ENCODE measurements at places on chromosomes 12 and 14.
A peak's percentile ranks its signal among the peaks of the same experiment; 100 is the strongest.

GRCh38 chr14:38389681-38390080 lies 133.8 kb upstream of the CLEC14A start:
- no peak for DNase-seq

GRCh38 chr12:84035766-84036165 lies 876.8 kb downstream of the SLC6A15 start:
- DNase-seq: no peak

GRCh38 chr12:107990325-107990724 lies 138.8 kb upstream of the WSCD2 start:
- peak; percentile 62 for DNase-seq

- DNase-seq: peak; percentile 58
Observed at GRCh38 chr12:666766-667308, 3.6 kb upstream of the NINJ2 start.

DNA sequence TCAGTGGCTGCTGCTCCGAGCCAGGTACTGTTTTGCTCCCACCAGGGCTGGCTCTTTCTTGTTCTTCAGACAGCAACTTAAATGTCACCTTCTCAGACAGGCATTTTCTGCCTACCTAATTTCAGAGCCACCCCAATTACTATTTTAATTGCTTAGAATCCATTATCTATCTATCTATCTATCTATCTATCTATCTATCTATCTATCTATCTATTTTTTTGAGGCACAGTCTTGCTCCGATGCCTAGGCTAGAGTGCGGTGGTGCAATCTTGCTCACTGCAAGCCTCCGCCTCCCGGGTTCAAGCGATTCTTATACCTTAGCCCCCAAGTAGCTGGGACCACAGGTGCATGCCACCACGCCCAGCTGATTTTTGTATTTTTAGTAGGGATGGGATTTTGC lies 58.5 kb downstream of the SPPL3 start:
- no peak for DNase-seq

DNA sequence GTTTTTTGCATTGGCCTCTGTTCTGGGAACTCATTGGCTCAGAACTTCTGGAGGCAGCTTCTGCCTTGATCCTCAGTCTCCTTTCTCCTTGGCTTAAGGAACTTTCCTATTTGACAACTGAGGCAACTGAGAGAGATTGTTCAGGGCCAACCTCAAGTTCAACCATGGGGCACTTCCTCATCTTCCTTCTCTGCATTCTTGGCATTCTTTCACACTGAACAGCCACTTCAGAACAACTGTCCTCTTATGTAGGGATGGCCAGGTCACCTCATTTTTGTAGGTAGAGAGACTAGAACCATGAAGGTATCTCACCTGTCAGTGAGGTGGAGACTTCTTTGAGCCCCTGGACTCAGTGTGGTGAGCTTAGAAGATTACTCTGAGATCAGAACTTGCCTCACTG lies 63.0 kb upstream of the NRXN3 start:
- no peak for DNase-seq

DNA sequence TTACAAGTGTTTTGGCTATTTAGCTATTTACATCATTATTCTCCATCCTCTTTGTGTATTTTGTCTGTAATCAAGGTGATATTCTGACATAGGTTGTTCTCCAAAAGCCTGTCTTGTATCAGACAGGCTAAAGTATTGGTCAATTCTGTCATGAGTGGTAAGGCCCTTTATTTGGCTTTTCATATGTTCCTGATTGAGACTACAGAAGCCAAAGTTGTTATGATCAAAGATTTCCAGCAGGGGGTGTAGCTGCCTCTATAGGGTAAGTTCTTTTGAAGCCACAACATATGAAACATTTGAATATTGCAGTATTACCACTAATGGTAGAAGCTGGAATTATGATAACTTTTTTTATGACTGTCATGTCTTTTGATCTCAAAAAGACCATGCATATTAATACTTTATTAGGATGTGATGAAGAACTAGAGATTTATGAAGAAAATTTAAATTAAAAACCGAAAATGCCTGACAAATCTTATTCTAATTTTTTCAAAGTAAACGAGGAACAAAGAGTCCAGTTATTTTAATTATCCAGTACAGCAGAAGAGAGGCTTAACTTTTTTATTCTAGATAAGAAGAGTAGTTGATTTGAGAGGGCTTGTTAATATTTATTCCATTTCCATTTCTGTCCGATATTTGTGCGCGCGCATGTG lies 3.4 kb upstream of the ARHGAP5 start:
- DNase-seq: peak; percentile 92

DNA sequence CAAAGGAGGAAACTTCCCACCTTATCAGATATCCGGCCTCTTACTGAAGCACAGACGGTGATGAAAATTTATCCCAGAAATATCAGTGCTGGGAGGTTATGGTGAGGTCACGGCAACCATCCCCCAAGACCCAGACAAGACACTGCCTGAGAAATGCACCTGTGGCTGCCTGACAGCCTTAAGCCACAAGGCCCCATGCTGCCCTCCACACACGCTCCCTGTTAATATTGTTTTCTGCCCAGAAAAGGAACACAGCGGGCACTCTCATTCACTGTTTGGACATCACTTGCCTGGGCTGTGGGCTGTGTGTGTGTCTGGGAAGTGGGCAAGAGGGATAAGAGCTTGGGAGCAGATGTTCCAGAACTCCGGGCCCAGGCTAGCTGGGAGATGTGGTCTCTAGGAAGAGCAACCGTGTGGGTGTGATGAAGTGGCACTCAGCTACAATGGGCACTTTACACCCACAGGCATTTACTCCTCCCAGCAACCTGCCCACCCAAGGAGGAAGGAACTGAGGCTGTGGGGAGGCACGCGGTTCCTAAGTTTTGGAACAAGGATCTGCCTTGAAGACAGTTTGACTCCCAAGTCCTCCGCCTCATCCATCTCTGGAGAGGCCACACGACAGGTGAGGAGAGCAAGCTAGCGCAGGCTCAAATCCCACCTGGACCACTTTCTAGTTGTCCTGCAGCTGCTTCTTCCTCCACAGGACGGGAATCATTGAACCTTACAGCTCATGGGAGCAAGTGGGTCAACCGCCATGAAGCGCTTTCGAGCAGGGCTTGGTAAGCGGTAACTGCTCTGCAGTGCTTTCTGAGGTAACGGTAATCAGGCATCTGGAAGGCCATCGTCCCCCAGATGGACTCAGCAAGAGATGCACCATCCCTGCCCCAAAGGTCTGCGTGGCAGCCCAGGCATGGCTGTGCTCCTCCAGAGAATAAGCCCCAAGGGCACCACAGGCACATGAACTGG lies 91.4 kb downstream of the CHGA start:
- DNase-seq: no peak

DNA sequence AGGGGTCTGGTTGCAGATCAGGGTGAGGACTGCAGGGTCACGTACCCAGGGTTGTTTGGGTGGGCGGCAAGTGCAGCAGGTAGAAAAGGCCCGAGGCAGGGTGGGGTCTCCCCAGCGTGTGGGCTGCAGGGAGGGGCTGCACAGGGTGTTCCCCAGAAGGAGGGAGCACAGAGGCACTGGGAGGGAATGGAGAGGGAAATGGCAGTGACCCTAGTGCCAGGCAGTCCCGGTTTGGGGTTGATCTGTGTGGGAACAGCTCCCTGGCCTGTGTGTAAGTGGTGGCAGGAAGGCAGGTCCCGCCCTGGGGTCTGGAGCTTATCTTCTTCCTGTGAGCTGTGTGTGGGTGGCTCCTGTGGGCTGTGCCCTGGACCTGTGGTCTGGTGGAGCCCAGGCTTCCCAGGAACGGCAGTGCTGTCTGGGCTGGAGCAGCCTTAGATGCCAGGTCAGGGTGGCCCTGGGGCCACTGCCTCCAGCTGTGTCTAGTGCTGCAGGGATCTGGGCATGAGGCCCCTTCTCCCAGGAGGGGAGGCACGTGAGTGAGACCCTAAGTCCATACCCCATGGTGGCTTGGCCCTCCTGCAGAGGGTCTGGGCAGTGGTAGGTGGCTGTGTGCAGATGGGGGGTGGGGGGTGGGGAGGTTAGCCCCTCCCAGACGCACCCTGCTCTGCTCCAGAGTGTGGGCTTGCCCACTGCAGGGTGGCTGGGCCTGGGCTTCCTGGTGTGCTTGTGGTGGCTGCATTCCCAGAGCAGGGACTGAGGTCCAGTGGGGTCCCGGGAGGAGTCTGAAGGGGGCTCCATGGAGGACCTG lies 363.5 kb downstream of the TMEM121 start:
- DNase-seq: no peak

- peak; percentile 38 for DNase-seq
Observed at GRCh38 chr12:68334132-68334531, 2.0 kb upstream of the MDM1 start.

GRCh38 chr14:56100556-56100955 lies 17.7 kb upstream of the PELI2 start:
- DNase-seq: no peak

DNA sequence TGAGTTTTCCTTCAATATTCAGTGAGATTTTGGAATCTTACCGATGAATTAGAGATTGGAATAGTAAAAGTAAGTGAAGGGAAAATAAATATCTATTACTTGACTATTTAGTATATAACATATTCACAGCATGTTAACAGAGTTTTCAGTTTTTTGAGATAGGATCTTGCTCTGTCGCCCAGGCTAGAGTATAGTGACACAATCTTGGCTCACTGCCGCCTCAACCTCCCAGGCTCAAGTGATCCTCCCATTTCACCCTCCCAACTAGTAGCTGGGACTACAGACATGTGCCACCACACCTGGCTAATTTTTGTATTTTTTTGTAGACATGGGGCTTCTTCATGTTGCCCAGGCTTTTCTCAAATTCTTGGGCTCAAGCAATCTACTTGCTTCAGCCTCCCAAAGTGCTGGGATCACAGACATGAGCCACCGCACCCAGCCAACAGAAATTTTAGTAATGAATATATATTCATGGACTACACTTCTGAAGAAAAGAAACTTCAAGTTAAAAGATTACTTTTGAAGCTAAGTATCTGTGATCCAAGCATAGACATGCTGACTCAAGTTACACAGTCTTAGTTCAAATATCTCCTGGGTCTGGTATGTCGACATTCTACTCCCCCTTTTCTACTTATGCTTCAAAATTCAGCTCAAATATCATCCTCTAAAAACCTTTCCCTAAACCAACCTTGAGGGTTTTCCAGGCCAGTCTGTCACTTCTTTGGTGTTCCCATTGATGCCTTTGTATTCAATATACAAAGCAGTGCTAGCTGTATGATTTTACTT lies 13.8 kb downstream of the UBE2N start:
- no peak for DNase-seq

DNA sequence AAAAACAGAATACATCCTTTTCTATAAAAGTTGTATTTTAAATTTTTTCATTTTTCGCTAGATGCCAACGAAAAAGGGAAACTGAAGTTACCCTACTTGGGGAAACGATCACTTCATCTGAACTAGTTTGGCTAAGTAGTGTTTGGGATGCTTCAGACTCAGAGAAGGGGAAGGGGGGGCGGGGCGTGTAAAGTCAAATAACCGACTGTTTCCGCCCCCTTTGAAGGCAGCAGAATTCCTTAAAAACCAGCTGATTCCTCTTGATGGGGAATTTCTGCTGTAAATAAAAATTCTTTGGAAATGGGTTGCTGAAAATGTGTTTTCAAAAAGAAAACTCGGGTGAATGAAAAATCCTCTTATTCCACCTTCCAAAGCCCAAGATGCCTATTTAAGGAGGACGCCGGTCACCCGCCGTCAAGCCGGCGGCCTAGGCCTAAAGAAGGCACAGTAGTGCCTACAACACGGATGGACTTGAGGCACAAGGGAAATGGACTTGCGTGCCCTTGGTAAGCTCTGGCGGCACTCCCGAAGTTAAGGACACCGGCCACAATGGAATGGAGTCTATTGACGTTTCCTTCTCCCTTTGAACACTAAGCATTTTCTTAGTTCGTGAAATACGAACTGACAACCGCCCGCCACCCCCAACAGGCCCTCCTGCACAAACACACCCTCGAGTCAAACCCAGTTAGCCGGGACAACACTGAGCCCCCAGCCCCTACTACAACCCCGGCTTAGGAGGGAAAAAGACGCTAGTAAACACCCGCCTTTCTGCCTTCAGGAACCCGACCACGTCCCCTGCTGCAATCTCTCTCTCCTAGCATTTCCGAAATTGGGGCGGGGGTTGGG lies 1.9 kb downstream of the ATXN2 start:
- DNase-seq: peak; percentile 73

DNA sequence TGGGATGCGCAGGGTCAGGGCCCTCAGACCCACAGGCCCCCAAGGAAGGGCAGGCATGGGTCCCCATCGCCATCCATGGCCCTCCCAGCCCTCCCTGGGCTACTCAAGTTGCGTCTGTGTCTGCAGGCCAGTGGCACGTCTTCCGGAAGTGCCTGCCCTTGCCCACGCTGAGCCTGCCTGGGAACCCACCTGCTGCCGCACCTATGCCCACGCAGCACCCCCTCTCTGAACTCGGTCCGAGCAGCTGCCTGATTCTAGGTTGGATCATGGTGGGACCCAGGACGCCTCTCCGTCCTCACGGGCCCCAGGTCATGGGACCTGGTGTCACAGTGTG lies 182.8 kb downstream of the ADGRD1 start:
- no peak for DNase-seq

All from SK-MEL-5 (cell line).